Right atrium auricular region (tissue), 2 donors: ENCODE measurements at places on chromosomes 4 and X.

DNA sequence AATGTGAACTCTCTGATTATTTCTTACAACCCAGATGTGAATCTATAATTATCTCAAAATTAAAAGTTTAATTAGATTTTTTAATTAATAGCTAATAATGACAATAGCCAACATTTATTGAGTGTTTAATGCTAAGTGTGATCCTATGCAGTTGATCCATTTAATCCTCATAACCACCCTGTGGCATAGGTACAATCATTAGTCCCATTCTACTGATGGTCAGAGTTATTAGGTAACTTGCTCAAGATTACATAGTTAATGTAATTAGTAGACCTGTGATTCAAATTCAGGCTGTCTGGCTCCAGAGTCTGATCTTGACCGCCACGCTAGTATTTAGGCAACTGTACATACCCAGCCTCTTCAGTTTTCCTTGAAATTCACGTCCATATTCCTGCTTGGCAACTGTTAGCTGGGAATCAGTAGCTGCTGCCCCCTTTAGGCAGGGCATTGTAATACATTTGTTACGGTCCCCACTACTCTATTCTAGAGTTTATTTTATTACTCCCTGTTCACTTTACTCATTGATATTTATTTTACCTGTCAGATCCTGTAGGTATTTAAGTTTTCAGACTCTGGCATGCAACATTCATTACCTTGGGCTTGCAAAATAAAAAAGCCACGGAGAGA is 20.6 kb upstream of the TEC start:
- no peak for DNase-seq

GRCh38 chrX:5644776-5645175 is 583.9 kb downstream of the NLGN4X start:
- no peak for DNase-seq

- no peak for DNase-seq
Measured at GRCh38 chr4:163554870-163555465, 60.5 kb downstream of the TMA16 start.

- no peak for DNase-seq
Measured at GRCh38 chr4:83219344-83220331, 65.0 kb downstream of the COQ2 start.

- no peak for DNase-seq
Measured at GRCh38 chrX:13254076-13254785, 65.6 kb downstream of the ATXN3L start.

GRCh38 chr4:185179488-185179887 is 24.3 kb downstream of the CFAP97 start:
- DNase-seq = no peak

DNA sequence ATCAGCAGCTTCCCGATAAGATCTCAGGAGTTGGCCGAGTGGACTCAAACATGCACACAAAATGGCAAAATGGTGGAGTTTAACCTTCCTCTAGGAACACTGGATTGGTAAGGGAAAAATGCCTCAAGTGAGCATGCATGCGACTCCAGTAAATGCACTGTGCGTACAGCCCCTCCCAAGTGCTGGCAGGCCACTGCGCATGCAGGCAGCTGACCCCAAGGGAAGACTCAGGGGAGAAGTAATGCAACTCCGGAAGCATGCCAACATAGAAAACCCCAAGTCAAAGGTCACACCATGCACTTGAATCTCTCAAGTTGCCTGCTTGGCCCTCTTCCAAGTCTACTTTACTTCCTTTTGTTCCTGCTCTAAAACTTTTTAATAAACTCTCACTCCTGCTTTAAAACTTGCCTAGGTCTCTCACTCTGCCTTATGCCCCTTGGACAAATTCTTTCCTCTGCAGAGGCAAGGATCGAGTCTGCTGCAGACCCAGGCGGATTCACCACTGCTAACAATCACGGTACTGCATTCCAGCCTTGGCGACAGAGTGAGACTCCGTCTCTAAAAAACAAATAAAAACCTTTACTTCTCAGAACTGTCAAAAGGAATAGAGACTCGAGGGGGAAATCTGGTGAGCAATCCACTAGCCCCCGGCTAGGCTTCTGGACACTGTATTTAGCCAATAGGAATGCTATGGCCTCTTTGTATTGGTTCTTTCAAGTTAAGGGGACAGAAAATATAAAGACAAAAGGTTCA is 33.5 kb downstream of the NYX start:
- no peak for DNase-seq

- no peak for DNase-seq
Measured at GRCh38 chrX:119017077-119017476, 42.7 kb downstream of the LONRF3 start.

- no peak for DNase-seq
Measured at GRCh38 chr4:105556206-105556605, 3.8 kb downstream of the ARHGEF38 start.

DNA sequence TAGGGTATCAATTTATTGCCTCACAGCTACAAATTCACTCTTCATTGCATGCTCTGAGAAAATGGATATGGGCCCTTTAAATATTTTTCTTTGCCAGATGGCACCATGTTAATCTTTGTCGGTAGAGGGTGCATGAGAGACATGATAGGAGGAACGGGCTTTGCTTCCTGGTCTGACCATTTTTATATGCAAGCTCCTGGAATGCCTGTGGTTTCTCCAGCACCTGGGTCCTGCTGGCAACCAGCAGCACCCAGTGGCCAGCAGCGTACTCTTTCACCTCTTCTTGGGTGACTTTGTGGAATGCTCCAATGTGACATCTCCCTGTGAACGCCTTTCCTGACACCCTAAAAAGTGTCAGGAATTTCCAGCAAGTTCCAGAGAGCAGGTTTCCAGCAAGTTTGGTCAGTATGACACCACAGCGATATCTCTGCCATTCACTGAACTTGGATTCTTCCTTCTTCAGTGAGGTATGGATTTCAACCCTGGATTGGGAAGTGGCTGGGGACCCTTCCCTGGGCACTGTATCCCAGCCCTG is 140.3 kb upstream of the PGRMC2 start:
- no peak for DNase-seq

DNA sequence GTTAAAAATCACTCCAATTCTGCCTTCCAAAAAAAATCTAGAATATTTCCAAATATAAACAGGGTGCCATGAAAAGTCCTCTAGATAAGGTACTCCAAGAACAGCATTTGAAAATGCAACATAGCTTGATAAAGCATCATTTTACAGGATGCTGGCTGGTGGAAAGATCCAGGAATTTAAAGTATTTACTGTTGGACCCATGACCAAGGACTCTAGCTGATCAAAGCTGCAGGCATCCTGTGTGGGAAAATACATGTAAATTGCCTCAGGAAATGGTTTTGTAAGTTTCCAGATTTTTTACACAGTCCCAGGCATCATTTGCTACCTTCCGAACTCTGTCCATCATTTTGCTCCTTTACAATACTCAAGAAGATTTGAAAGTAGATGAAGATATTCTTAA is 164.4 kb downstream of the GRIA3 start:
- DNase-seq = no peak

GRCh38 chr4:110637408-110638088 is 14.7 kb upstream of the PITX2 start:
- no peak for DNase-seq

DNA sequence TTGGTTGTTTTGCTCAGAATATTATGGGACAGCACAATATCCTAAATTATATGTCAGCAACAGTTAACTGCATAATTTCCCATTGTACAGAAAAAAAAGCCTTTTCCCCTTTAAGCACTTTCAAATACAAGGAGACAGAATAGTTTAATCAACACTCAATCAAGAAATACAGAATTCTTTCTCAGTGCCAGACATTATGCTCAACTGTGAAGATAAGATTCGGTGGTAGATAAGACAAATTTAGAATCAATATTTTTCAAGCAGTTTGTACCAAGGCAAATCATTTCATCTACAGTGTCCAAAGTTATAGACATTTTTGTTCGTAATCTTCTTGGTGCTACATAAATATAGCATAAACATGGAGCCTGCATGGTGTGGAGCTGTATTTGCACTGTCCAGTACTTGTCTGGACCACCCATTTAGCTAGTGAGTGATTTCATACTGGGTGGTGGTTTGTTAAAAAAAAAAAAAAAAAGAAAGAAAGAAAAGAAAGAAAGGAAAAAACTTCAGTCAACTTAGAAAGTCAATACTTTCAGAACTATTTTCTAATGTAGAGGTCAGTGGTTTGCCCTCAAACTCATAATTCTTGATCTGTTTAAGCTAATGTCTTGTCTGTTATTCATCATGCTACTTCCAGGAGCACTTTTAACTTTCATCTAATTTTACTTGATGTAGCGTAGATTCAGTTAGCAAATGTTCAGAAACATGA is 522.9 kb downstream of the FAT4 start:
- no peak for DNase-seq

DNA sequence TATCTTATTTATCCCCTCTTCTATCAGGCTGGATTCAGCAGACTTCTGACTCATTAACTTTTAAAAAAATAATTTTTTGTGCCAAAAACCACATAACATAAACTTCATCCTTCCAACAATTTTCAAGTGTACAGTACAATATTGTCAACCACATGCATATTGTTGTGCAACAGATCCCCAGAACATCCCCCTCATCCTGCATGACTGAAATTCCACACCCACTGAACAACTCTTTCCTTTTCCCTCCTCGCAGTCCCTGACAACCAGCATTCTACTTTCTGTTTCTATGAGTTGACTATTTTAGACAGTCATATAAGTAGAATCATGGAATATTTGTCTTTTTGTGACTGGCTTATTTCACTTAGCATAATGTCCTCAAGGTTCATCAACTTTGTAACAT is 2.2 kb upstream of the MID2 start:
- no peak for DNase-seq

GRCh38 chr4:168831919-168832762 is 177.9 kb downstream of the CBR4 start:
- DNase-seq = peak; percentile 87

GRCh38 chr4:133147286-133147821 is 1.7 kb upstream of the PCDH10 start:
- no peak for DNase-seq

DNA sequence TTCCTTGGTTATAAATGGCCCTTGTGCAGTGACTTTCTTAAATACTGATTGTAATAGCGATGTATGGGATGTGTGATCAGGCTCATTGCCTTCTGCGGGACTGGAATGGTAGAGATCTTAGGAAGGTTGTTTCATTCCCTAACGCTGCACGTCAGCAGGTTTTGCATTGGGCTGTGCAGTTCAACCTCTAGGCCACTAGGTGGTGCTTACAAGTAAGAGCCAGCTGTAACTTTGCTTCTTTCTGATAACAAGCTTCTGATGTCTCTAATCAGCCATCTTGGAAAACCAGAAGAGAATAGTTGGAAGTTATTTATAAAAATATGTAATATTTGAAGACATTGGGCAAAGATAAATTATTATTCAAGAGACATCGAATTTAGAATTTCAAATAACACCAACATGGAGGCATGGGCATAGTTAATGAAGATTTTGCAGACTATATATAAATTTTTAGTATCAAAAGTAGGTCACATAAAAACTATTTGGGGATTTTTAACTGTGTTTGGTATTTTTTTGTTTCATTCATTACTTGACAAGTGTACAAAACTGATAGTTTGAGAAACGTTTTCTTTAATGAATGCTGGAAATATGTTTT is 339.7 kb upstream of the PCDH7 start:
- no peak for DNase-seq

- DNase-seq = no peak
Measured at GRCh38 chr4:158193171-158193749, 17.0 kb upstream of the TMEM144 start.

GRCh38 chr4:72842323-72842722 is 227.2 kb downstream of the COX18 start:
- no peak for DNase-seq

DNA sequence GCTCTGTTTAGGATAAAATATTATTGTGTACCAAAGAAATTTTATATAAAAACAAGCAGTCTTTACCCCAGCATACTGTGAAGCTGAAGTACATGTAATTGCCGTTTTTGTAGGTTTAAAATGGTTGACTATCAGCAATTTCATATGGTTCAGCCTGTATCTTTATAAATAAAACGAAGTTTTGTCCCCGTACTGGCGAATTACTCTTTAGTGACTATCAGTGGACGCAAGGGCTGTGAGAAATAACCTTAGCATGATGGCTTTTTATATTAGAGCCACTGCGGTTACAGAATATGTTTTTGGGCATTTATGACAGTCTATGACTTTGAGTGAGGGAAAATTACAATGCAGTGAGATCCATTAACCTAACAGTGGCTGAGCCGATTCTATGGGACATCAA is 1.2 kb downstream of the GPM6B start:
- no peak for DNase-seq

DNA sequence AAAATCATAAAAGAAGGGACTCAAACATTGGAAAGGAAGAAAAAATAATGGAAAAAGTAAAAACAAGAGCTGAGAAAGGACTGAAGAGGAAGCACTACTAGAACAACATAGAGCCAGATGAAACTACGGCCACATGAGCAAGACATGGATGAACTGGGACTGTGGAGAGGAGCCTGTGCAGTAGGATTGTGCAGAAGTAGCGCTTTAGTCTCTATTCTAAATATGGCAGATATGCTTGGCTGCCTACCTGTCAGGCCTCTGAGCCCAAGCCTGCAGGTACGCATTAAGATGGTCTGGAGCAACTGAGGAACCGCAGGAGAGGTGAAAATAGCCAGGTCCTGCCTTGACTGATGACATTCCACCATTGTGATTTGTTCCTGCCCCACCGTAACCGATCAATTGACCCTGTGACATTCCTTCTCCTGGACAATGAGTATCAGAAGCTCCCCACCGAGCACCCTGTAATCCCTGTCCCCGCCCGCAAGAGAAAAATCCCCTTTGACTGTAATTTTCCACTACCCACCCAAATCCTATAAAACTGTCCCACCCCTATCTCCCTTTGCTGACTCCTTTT is 154.3 kb downstream of the CAMK2D start:
- DNase-seq = no peak

DNA sequence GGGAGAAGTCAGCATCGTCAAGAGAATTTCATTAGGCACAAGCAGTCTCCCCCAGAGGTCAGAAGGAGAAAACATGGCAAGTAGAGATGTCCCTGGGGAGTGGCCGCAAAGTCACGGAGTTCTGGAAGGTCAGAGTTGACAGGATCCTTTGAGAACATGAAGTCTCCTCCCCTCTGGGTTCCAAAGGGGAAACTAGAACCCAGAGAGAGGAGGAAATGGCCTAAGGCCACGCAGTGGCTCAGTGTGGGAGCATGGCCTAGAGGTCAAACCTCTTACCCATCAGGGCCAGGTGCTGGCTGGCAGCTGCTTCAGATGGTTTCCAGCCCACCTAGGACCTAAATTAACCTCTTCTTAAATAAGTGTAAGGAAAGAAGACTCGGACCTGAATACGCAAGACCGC is 884 bp downstream of the IDH3G start:
- DNase-seq = no peak

DNA sequence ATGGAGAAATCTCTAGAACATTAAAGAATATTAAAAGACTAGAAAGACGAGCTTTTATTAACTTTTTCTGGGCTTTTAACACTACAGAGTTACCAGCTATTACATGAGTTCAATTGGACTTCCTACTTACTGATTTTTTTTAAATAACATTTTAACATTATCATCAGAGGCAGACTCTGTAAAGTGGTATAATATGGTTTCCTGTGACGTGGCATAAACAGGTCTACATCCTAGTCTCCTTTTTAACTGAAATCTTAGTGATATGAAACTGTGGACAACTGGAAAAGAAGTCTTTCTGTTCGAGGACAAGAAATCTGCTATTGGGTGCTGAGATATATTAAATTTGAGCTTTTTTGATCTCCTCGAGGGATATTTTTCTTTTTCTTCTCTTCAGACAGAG is 48.7 kb upstream of the ABCG2 start:
- no peak for DNase-seq

GRCh38 chr4:87650938-87651337 is 858 bp downstream of the DMP1 start:
- DNase-seq = no peak
